ENCODE measurements at places on chromosomes 3 and 15. TPM values are rescaled to one million over a fixed set of nuclear protein-coding genes. Genes with fewer than 3 reads are reported as not detected.
A peak's percentile ranks its signal among the peaks of the same experiment; 100 is the strongest.

DNA sequence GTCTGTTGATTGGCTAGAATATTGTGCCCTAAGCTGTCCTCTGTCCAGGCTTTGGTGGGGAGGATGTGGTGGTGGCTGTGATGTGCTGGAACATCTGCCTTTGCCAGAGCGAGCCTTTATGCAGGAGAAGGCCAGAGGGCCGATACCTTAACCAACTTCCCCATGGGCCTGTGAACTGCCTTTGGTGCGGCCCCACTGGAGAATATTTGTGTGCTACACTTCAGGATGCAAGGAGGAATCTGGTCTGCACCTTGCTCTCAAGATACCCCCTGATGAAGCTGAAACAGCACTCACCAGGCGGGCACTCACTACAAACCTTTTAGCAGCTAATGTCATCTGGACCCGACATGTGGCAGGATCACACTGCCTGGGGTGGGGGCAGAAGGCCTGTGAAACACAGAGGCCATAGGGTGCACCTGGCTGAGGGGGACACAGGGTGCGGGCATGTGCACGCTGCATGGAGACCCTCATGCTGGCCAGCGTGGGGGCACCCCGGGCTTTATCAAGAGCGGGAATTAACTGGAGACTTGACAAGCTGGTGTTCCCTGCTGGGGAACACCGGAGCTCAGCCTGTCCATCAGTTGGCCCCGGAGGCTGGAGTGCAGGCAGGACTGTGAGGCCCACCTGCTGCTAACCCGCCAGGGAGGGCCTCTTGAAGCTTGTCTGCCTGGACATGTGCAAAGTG lies 16.4 kb downstream of the PRR23E start:
- DNase-seq = peak; percentile 58

DNAH12 gene
- 0.29 TPM for total RNA-seq

DNA sequence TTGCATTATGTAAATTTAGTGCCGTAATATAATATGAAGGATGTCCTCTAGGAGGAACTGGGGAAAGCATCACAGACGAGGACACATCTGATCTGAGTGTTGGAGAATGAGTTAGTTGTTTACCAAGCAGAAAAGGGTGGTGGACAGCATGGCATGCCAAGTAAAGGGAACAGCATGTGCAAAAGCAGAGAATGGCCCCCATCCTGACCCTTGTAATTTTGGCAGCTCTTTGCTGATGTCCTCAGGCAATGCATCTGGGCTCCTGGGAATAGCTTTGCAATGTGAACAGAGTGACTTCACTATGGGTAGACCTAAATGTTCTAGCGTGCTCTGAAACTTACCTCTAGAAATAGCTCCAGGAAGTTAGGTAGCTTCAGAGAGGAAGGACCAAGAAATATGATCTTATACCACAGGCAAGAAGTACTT lies 263.3 kb downstream of the LPP start:
- no peak for DNase-seq

DNA sequence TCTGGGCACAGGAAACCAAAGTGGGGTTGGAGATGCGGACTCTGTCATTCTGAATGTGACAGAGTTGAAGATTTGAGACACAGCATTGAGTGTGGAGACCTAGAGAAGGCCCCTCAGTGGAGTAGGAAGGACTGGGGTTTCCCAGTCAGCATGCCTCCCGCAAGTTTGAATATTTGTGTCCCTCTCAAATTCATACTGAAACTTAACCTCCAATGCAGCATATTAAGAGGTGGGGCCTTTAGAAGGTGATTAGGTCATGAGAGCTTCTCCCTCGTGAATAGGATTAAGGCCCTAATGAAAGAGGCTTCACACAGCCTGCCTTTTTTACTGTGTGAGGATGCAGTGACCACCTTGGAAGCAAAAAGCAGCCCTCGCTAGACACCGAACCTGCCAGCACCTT lies 8.0 kb downstream of the HDDC3 start:
- no peak for DNase-seq

GRCh38 chr15:69940441-69941300 lies 157.0 kb downstream of the TLE3 start:
- DNase-seq = no peak

DNA sequence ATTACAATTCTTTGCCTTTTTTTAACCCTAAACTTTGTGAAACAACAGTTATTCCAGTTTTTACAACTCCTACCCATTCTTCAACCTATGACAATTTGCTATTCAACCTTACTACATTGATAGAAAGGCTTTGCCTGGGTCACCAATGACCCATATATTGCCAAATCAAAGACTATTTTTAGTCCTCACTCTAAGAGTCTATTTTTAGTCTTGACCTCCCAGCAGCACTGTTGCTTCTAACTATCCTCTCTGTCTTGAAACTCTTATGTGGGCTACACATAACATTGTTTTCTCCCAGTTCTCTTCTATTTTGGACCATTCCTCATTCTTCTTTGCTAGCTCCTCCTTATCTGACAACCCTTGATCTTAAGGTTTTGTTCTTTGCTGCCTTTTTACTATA lies 71.4 kb downstream of the C3orf80 start:
- no peak for DNase-seq

ALPK3 gene
- total RNA-seq = 9.6 TPM

DNA sequence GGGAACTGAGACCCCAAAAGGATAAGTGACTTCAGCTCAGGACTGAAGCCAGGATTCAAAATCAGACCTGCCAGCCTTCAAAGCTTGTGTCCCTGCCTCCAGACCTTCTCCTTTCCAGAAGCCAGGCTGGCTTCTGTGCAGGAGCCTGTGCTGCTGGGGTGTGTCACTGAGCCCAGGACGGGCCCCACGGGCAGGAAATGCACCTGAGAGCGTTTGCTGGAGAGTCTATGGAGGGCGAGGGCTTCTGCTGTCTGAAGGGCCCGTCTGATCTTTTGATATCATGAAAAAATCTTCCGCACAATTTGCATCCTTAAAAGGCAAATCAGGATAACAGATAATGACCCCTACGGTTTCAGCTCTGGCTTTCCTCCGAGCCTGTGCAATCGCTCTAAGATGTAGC lies 125.4 kb downstream of the FAM43A start:
- no peak for DNase-seq

- no peak for DNase-seq
Observed at GRCh38 chr15:98501192-98501591, 147.1 kb upstream of the IGF1R start.

- no peak for DNase-seq
Observed at GRCh38 chr3:71585887-71586809, 2.6 kb upstream of the FOXP1 start.

All from type B pancreatic cell (in vitro differentiated cells).